ENCODE measurements at places on chromosomes 3 and 15.

GRCh38 chr15:98759277-98759676 is 110.9 kb downstream of the IGF1R start:
- H3K36me3 ChIP-seq, result no peaks in the 10 kb centered on the region
- H3K27ac ChIP-seq, result no peak overlapping the region
- no peak for DNase-seq
- H3K4me3 ChIP-seq, result no peak overlapping the region
- no peaks in the 10 kb centered on the region for H3K4me1 ChIP-seq

DNA sequence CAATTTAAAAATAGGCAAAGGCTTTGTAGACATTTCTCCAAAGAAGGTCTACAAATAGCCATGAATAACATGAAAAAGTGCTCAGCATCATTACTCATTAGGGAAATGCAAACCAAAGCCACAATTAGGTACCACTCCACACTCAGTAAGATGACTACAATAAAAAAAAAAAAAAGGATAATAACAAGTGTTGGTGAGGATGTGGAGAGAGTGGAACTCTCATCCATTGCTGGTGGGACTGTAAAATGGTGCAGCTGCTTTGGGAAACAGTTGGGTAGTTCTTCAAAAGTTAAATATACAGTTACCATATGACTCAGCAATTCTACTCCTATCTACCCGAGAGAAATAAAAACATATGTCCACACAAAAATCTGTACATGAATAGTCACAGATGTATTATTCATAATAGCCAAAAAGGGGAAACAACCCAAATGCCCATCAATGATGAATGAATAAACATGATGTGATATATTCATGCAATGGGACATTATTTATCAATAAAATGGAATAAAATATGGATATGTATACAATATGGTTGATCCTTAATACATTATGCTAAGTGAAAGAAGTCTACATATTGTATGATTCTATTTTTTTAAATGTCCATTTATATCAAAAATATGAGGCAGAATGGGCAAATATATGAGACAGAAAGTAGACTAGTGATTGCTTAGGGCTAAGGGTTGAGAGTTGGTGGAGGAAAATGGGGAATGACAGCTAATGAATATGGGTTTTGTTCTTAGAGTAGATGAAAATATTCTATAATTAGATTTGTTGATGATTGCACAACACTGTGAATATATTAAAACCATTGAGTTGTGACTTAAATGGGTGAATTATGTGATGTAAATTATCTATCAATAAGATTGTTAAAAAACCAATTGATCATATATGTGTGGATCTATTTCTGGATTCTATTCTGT is 66.1 kb upstream of the SMAD3 start:
- no peaks in the 10 kb centered on the region for H3K4me1 ChIP-seq
- no peak for DNase-seq
- H3K4me3 ChIP-seq, result no peak overlapping the region
- no peak overlapping the region for H3K27ac ChIP-seq
- H3K27me3 ChIP-seq, result no peaks in the 10 kb centered on the region
- no peaks in the 10 kb centered on the region for H3K36me3 ChIP-seq

DNA sequence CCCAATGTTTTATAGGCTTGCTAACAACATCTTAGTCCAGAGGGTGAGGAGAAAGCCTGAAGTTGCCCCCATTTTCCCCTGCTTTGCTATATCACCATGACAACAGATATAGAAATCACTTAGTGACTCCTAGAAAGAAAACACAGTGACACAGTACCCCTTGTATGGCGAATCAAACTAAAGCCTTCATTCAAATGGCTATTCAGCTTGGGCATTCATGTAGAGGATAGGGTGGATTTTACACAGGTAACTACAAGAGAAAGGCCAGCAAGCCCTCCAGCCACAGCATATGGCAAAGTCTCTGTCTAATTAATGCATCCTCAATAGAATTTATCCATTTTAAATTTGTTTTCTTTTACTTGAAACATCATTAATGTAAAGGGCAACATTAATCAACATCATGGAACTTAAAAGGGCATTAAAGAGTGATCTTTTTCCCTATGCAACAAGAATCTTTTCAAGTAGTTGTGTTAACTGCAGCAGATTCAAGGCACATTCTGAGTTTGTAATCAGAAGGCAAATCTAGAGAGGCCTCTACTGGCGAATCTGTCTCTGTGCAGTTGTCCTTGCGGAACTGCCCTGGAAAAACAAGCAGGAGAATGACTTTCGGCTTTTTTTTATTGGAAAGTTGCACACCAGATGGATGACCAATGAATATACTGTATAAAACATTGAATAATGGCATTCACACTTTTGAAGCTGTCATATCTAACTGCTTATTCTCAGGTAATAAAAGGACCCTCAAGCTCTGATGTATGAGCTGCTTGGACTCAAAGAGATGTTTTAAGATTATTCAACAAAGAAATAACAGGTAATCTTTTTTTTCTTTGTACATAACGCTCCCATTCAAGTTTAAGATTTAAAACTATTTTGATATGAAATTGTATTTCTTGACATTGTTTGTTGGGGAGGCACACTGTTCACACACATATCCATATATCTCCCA is 621.7 kb upstream of the AGTR1 start:
- no peak for DNase-seq
- no peak overlapping the region for H3K4me3 ChIP-seq
- H3K27me3 ChIP-seq, result no peaks in the 10 kb centered on the region
- no peaks in the 10 kb centered on the region for H3K36me3 ChIP-seq
- H3K27ac ChIP-seq, result no peak overlapping the region

- no peaks in the 10 kb centered on the region for H3K4me1 ChIP-seq
- DNase-seq, result no peak
- H3K36me3 ChIP-seq, result no peaks in the 10 kb centered on the region
- no peak overlapping the region for H3K4me3 ChIP-seq
Measured at GRCh38 chr3:126125781-126126251, 41.9 kb upstream of the SLC41A3 start.

DNA sequence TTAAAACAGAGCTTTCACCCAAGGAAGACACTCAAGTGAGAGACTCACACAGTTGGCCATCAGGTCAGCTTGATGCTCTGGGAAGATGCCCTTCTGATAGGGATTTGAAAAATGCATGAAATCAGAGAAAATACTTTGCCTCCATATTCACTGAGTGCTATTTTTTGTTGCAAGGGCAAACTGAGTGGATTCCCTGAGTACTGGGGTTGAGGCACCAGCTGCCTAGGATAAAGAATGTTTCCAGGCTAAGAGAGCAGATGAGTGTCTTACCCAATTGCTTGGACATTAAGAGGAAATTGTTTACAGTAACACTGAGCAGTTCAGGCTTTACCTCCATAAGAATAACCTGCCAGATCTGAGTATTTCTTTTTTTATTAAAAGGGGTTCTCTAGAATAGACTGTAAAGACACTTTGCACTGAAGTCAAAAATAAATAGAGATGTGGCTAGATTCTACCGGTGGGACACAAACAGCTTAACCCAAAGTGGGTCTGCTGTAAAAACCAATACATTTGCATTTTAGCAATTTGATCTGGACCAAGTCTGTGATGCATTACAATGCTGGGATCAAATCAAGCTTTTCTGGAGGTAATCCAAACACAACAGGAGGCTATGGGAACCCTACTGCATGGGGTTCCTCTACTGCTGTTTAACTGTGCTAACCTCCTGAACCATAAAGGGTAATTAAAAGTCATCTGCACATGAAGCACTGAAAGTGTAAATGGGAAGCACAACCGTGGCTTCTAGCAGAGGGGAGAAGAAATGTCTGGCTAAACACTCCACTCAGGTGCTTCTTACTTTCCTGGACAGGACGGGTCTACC is 238.8 kb upstream of the WNT5A start:
- H3K4me3 ChIP-seq, result no peak overlapping the region
- no peaks in the 10 kb centered on the region for H3K27me3 ChIP-seq
- H3K4me1 ChIP-seq, result no peaks in the 10 kb centered on the region
- no peak for DNase-seq

- H3K27ac ChIP-seq, result no peak overlapping the region
- H3K4me3 ChIP-seq, result no peak overlapping the region
- peaks cover 57% of the 10 kb centered on the region for H3K27me3 ChIP-seq
- no peaks in the 10 kb centered on the region for H3K4me1 ChIP-seq
- no peak for DNase-seq
Measured at GRCh38 chr3:127431066-127431465, 143.2 kb upstream of the PRR20G start.

- no peak for DNase-seq
- no peak overlapping the region for H3K4me3 ChIP-seq
- no peak overlapping the region for H3K27ac ChIP-seq
- peaks cover 2% of the 10 kb centered on the region for H3K36me3 ChIP-seq
- peaks cover 17% of the 10 kb centered on the region for H3K27me3 ChIP-seq
Measured at GRCh38 chr15:101022306-101022705, 103.1 kb downstream of the LRRK1 start.

GRCh38 chr3:31695280-31696008 is 162.7 kb downstream of the STT3B start:
- H3K27me3 ChIP-seq, result peaks cover 2% of the 10 kb centered on the region
- no peak overlapping the region for H3K4me3 ChIP-seq
- no peak overlapping the region for H3K27ac ChIP-seq
- peaks cover 2% of the 10 kb centered on the region for H3K36me3 ChIP-seq
- no peaks in the 10 kb centered on the region for H3K4me1 ChIP-seq
- DNase-seq, result no peak

DNA sequence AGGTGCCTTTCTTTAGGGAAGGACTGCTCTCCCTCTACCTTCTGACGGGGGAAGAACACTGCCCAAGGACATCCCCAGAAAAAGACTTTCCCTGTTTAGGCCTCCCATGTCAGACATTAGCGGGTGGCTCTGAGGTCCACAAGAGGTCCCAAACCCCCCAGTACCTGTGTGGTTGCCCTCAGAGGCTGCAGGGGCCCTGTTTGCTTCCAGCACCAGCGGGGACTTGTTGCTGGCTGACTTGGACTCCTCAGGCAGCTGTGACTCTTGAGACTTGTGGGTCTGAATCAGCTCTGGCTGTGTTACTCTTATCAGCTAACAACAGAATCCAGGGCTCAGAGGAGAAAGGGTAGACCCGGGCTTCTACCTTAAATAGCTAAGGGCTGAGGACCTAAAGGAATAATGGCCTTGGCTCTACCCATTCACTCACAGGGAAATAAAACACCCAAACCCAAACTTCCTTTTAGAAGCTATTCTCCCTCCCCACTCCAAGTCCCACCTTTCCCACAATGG is 39.2 kb downstream of the SEMA3G start:
- DNase-seq, result no peak
- peaks cover 67% of the 10 kb centered on the region for H3K36me3 ChIP-seq
- no peaks in the 10 kb centered on the region for H3K27me3 ChIP-seq
- H3K4me1 ChIP-seq, result peaks cover 22% of the 10 kb centered on the region
- H3K4me3 ChIP-seq, result no peak overlapping the region

DNA sequence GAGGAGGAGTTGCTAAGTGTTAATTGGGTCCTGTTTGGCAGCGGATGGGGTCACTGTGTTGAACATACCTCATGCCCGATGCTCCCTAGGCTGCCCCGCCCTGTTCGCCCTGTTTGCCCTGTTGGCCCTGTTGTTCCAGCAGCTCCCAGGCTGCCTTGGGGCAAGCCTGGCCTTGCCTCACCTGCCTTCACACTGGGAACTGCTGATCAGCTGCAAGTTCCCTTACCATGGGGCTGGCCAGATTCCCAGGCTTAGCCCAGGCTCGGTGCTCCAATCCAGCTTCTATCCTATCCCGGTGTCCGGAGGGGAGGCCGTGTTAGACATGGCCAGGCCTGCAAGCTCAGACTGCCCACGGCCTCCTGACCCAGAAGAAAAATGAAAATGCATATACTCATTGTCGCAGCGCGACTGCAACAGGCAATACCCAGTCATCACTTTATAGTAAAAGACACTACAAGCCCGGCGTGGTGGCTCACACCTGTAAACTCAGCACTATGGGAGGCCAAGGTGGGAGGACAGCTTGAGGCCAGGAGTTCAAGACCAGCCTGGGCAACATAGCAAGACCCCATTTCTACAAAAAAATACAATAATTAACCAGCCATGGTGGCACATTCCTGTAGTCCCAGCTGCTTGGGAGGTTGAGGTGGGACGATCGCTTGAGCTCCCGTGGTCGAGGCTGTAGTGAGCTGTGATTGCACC is 42.9 kb upstream of the ZNF710 start:
- no peak overlapping the region for H3K27ac ChIP-seq
- DNase-seq, result no peak
- no peaks in the 10 kb centered on the region for H3K4me1 ChIP-seq
- no peaks in the 10 kb centered on the region for H3K27me3 ChIP-seq
- H3K36me3 ChIP-seq, result no peaks in the 10 kb centered on the region

DNA sequence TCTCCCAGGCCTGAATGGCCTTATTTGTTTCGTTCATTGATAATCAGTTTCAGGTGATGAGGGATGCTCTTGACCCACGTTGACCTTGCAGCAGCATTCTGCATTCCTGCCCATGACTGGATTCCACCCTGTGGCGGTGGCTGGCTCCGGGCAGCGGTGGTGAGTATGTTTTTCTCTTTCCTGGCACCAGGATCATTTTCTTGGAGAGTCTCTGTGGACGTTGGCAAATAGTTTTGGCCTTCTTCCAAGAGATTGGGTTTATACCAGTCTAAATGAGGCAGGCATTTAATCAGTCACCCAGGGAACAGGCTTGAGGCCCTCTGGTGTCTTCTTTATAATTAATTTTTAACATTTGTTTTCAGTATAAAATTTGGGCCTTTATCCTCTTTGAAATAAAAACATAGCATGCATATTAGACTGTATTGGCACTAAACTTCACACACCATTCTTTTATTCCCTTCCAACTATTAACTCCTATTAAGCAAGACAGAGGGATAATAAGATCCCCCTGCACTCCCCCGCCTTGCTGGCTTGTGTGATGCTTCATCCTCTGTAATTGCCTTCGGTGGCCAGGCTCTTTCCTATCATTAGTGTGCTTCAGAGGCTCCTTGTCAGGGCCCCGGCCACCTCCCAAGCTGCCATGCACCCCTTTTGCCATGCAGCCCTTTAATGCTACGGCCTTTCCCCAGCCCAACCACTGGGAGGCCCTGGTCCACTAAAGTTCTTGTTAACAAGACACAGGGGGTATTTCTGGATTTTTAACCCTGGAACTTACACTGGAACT is 176.2 kb upstream of the TOPAZ1 start:
- H3K27ac ChIP-seq, result no peak overlapping the region
- H3K4me3 ChIP-seq, result no peak overlapping the region
- H3K36me3 ChIP-seq, result no peaks in the 10 kb centered on the region
- DNase-seq, result no peak

DNA sequence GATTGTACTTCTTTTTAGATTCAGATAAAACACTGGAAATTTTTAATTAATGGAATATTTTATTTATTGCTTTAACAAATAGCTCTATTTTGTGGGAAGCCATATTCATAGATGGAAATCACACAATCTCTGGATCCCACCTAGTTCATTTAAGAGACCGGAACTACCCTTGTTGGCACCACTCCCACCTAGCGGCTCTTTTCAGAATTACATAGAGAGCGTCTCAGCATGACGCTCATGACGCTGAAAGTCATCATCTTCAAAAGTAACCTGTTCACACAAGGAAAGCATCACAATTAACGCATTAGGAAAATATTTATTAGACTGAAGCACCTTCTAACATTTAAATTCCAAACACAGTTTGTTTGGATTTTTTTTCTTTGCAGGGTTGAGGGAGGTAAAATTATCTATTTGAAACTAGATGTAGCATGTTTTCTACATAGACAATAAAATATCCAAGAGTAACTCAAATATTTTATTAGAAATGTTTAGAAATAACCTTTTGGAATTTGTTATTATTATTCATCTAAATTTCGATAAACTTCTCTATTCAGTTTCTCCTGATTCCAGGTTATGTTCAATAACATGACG is 214.9 kb upstream of the ARRDC4 start:
- no peak for DNase-seq
- no peaks in the 10 kb centered on the region for H3K27me3 ChIP-seq
- H3K4me3 ChIP-seq, result no peak overlapping the region
- no peaks in the 10 kb centered on the region for H3K36me3 ChIP-seq

GRCh38 chr3:134378818-134379217 is 4.6 kb upstream of the AMOTL2 start:
- no peak overlapping the region for H3K4me3 ChIP-seq
- H3K27ac ChIP-seq, result no peak overlapping the region
- no peak for DNase-seq
- H3K27me3 ChIP-seq, result peaks cover 82% of the 10 kb centered on the region
